ENCODE measurements at places on chromosomes 1 and 21.

- DNase-seq, result no peak
Measured at GRCh38 chr1:54615531-54616279, 7.6 kb downstream of the FAM151A start.

GRCh38 chr1:167612587-167613385 is 17.2 kb upstream of the RCSD1 start:
- no peak for DNase-seq

DNA sequence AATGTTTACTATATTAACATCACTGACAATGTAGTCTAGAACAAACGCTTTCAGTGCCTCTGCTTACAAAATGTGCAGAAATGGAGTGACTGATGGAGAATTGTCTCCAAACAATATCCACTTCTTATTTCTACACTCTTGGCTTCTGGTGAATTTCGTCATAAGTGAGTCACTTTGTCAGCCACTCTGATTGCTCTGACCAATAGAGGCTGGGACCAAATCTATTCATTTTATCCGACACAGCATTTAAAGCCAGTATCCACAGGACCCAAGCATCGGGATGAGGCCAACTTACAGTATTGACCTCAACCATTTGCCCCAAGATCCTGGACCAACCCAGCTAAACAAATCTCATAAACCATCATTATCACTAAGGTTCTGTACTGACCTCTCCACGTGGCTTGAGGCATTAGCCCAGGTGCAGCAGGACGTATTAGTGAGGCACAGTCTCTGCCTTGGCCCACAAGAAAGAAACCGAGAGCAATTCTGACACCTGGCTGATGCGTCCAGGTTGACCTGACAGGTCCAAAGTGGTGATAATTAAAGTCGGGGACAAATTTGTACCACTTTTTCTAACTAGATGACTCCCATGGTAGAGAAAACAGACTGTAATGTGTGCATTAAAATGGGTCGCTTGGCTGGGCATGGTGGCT is 53.3 kb upstream of the ERO1B start:
- no peak for DNase-seq

DNA sequence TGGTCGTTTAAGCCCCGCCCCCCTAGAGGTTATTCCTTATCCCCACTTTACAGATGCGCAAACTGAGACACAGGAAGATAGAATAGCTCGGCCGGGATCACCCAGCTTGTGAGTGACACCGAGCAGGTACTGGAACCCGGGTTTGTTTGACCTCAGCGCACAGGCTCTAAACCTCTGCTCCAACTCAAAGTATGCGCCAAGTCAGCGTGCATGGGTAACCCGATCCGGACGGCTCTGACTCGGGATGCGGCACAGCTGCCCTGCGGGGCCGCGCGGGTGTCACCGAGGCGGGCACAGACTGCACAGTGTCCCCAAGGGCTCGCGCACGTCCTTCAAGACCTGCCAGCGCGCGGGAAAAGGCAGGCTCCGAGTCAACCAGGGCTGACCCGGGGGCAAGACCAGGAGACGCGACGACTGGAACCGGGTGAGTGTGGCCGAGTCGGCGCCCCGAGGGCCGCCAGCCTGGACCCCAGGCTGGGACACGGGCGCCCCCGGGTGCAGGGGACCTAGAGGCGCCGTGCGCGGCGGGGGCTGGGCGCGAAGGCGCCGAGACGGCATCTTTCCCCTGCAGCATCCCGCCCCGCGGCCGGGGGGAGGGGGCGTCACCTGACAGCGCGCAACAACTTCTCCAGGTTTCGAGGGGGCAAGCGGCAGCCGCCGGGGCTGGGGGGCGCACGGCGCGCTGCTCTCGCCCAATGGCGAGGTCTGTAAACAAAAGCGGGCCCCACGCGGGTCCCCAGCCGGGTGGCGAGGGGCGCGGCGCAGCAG is 101.9 kb upstream of the SOD1 start:
- peak; percentile 59 for DNase-seq

DNA sequence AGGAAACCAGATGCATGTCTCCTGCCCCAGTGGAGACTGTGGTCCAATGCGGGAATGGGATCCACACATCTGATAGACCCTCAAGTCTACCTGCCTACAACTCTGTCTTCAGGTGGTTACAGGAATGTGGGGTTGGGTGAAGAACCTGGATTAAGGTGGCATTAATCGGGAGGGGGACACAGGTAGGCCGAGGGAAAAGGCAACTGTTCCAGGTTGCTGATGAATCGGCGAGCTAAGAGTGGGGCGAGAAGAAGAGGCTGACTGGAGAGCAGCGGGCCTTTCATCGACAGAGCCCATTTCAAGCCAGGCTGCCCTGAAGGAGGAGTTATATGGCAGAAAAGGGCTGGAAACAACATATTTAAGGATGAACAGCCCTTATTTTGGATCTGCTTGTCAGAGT is 836 bp downstream of the CD2 start:
- DNase-seq, result no peak

DNA sequence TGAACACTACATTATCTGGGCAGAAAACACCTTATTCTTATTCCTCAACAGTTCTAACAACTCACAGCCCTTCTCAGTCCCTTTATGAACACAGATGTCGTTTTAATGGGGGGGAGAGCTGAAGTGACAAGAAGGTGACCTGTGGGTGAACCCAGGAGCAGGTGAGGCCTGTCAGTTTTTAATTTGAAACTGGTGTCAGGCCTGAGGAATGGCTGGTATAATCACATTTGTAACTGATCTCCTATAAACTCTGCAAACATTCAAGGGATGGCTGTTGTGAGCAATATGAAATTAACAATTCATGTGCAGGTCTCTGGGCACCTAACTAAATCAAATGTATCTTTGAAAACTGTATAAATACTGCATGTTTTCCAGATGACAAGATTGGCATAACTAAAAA is 362.1 kb upstream of the NR5A2 start:
- no peak for DNase-seq

DNA sequence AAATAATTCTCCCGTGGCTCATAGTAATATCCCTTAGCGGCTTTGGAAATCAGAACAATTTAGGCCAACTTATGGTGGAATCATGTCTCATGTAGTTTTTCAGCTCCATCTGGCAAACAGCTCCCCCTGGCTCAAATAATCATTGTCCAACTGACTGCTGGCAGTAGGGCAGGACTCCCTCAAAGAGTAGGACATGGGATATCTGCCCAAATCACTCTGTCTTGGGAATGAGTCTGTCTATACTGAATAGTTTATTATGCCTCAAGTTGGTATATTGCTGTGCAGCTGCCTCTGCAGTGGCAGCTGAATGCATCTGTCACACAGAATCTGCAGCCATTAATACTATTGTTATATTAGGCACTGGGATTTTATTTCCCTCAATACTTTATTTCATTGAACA is 255.7 kb downstream of the COL11A1 start:
- peak; percentile 10 for DNase-seq

- DNase-seq, result no peak
Measured at GRCh38 chr1:230609208-230609607, 33.1 kb upstream of the COG2 start.

- DNase-seq, result no peak
Measured at GRCh38 chr1:55124470-55124869, 85.1 kb downstream of the PCSK9 start.

- DNase-seq, result no peak
Measured at GRCh38 chr1:172390683-172391551, 29.6 kb upstream of the C1orf105 start.

DNA sequence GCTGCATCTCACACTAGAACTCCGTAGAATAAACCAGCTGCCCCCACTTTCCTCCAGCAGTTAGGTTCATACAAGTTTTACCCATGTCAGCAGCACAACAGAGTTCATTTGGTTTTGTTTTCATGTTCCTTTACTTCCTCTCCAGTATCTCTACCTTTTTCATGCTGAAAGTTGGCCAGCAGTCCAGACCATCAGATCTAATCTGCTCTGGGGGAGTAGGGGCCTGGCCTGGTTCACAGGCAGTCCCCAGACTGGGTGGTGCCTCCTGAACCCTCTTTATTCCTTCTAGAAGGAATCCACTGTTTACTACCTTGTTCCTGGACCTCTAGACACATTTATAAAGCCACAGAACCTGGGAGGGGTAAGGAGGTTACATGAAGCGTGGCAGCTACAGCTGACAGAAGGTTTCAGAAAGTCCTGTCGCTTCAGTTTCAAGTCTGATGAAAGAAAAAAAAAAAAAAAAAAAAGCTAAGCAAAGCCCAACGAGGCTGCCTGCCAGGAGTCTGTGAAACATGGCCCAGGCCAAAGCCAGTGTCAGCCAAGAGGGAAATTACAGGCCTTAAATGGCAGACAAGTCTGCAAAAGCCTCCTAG is 184.6 kb upstream of the JUN start:
- peak; percentile 22 for DNase-seq

GRCh38 chr1:181334724-181335123 is 148.6 kb upstream of the CACNA1E start:
- DNase-seq, result no peak

DNA sequence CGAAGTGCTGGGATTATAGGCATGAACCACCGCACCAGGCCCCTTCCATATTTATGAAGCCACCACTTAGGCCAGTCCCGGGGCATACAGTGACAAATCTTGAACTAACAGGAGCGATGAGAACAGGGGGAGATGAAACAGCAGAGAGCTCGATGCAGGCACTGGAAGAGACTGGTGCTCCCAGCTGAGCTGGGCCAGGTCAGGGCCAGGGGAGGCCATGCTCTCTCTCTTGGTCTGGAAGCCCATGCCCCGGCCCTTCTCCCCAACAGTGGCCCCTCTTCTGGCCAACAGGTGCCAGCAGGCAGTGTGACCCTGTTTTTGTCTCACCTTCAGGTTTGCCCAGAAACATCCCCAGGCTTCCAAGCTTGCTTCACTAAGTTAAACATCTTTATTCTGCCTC is 269.9 kb upstream of the C1orf174 start:
- no peak for DNase-seq

DNA sequence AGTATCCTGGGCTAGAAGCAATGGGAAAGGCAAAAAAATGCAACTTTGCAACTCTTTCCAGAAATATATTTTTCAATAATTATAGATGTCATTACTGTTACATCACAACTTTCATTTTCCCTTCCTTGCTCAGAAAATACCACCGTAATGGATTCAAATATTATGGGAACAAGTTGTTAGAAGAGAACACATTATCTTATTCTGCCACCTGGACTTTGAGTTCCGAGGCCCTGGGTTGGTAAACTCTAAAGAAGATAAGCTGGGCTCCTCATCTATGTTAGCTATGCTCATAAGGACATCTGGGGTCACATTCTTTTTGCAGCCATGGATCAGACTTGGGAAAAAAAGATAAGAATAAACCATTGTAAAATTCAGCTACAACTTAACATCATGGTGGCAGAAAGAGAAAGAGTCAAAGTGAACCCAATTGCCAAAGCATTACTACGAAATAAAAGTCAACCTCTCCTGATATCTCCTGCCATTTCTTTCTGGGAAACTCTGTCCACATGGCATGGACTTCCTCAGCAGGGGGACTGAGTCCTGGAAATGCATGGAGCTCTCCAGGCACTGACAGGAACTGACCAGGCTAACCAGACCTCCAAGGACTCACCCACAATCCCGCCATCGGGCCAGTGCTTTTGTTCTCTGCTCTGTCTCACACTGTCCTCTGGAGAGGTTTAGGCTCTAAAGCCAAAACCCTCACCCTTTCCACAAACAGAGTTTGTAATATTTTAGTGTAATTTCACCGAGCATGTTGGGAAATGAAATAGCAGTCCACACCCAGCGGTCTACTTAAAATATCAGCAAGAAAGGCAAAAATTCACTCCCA is 499.1 kb upstream of the RUNX1 start:
- DNase-seq, result no peak

DNA sequence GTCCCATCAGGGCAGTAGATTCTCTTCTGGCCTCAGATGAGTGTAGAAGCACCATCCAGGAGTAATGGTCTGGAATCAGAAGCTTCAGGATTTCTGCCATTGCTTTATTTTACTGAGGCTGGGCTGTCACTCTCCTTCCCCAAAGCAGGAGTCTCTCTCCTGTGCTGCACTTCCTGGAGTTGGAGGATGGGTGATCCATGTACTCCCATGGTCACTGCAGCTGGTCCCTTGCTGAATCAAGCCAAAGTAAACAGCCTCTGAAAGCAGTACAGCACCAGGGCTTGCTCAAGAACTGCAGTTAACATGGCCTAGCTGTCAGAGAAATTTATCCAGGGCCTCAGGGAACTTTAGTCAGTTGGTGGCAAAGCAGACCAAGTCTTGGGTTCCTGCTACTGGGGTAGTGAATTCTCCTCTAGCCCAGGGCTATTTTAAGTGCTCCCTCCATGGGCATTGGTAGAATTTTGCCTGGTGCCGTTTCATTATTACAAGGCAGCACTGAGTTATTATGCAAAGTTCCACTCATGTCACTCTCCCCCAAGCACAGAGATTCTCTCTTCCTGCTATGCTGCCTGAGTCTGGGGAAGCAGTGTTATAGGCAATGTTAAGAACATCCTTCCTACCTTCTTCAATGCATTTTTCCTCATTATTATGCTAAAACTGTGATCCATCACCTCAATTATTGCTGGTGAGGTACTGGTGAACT is 29.5 kb downstream of the DRAM2 start:
- no peak for DNase-seq

- DNase-seq, result peak; percentile 60
Measured at GRCh38 chr1:40849801-40850592, 12.2 kb downstream of the CITED4 start.

- no peak for DNase-seq
Measured at GRCh38 chr1:107877745-107878144, 87.2 kb downstream of the VAV3 start.

DNA sequence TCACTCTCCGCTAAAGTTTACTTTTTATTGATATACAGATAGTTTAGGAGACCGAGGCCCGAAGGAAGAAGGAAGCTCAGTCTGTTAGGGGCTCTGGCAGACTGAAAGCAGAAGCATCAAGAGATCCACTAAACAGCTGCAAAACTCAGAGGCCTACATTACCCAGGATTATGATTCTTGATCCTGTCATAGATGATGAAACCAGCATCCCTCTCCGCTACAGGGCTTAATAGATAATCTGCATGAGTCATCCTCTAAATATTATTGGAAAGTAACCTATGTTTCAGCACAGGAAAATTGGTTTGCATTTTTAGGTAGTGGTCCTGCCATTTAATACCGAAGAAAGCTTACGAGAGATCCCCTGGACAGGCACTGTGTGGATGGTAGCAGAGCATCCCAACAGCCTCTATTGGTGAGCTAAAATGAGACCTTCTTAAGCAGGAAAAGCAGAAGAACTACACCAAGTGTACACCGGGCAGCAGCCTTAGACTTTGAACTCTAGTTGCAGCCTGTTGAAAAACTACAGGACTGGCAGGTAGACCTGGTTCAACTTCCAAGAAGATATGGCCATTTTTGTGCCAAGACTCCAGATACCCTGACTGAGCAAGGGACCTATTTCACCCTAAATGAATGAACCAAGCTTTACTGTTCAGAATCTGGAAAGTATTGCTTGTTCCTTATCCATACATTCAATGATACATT is 6.8 kb downstream of the CASQ2 start:
- no peak for DNase-seq

GRCh38 chr1:9809100-9809510 is 14.7 kb downstream of the CLSTN1 start:
- DNase-seq, result no peak

Data from brain (organoid and tissue), 16 donors.